Activated CD4-positive, alpha-beta T cell treated with anti-CD3 and anti-CD28 coated beads for 24 hours (primary cell): ENCODE measurements at places on chromosomes 7 and 10.

GRCh38 chr7:107588529-107589130 is 8.6 kb downstream of the BCAP29 start:
- DNase-seq: no peak

DNA sequence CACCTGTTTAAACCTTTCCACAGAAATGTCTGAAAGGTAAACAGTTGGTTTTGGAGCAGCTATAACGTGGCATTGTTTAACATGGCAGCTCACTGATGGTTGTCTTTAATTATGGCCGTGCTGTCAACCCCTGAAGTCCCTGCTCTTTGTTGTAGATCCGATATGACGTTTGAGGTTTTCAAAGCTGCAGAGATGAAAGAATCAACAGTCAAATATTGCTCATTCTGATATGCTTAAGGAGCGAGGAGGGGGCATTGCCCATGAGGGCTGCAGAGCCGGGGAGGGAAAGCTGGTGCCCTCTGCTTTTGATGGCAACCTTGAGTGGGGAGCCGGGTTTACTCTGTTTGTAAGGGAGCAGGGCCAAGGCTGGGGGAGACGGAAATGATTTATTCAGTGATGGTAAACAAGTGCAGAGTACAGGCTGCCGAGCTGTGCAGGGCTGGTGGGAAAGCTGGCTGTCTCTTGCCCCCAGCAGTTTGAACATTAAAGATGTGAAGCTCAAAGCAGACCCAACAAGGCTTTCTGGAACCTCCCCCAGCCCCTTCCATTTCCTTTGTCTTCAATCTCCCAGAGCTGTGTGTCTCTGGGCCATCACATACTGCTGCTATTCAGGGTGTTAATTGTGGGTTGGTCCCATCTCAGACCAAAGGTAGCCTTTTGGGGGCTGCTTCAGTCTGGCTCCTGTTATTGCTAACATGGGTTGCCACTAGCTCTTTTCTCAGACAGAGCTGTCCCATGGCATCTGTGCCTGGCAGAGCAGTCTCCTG is 345.5 kb downstream of the LRMDA start:
- DNase-seq: no peak

GRCh38 chr10:5538446-5538845 is 13.7 kb downstream of the CALML3 start:
- no peak for DNase-seq

DNA sequence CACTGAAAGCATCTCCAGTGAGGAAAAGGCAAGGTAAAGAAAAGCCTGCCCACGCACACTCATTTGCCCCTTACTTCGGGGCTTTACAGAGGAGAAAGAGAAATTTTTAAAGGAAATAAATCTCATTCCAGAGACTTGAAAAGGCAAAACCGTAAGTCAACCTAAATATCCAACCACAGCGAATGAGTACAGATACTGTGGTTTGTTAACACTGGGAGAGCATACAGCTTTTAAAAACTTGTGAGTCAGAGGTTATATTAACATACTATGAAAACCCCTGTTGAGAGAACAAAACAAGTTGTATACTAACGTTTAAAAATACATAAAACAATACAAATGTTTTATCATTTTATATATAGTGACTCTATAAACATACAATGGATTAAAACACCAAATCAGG is 28.6 kb upstream of the ST7 start:
- DNase-seq: no peak

DNA sequence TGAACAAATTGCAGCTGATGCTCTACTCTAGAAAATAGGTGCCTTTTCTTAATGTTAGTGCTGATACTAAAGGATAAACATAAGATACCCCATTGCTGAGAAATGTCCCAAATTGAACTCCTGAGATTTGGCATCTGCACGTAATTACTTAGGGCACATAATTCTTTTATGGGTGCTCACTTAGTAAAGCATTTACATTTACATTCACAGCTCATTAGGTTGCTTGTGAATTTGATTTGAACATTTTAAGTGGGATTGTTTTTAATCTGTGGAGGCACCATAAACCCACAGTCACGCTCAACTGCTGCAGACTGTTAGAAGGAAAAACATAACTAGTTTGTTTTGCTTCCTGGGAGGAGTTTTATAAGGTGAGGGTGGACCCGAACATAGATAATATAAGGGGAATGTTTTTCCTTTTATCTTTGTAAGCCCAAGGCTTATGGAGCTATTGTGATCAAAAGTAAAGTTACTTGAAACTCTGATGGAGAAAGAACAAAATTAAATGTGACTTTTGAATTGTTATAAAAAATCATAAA is 560.8 kb downstream of the REEP3 start:
- no peak for DNase-seq
